ENCODE measurements at places on chromosomes 4 and X. TPM values are rescaled to one million over a fixed set of nuclear protein-coding genes. Genes with fewer than 3 reads are reported as not detected.

The DHRSX gene
- 18.8 TPM for total RNA-seq

The SPACA5 gene
- total RNA-seq: not detected

The ABCG2 gene
- 0.55 TPM for total RNA-seq

The MAGEB1 gene
- not detected for total RNA-seq

The CSN1S1 gene
- not detected for total RNA-seq

The PRR32 gene
- total RNA-seq: not detected

The RPA4 gene
- 0.38 TPM for total RNA-seq

The AADAT gene
- total RNA-seq: not detected

The EDA2R gene
- total RNA-seq: 5.8 TPM

The BCLAF3 gene
- 3.6 TPM for total RNA-seq

The WAS gene
- total RNA-seq: 76.1 TPM
